ENCODE measurements at places on chromosomes 16 and 17.

DNA sequence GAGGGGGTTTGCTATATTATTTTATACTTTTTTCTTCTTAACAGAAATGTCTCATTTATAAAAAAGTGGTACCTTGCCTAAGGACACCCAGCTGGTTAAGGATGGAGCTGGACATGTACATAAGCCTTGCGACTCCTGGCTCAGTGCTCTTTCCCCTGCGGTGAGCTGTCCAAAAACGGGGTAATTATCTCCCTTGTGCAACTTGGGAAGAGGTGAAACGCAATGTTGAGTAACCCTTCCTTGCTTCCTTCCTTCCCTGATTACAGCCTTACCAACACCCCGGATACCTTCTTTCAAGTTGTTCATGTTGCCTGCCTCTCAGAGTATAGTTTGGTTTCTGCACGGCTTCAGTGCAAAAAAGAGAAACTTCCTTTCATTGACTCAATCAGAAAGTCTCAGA is 94.1 kb upstream of the XYLT1 start:
- no peak for DNase-seq

- peak; percentile 55 for DNase-seq
These were observed 47.8 kb downstream of the MARCHF10 start for GRCh38 chr17:62760059-62760944.

GRCh38 chr17:19760746-19761145 is 12.6 kb upstream of the ALDH3A1 start:
- no peak for DNase-seq

- no peak for DNase-seq
These were observed 27.1 kb downstream of the GPR142 start for GRCh38 chr17:74394275-74394950.

- no peak for DNase-seq
These were observed 776 bp downstream of the LRRC75A start for GRCh38 chr17:16491131-16491702.

DNA sequence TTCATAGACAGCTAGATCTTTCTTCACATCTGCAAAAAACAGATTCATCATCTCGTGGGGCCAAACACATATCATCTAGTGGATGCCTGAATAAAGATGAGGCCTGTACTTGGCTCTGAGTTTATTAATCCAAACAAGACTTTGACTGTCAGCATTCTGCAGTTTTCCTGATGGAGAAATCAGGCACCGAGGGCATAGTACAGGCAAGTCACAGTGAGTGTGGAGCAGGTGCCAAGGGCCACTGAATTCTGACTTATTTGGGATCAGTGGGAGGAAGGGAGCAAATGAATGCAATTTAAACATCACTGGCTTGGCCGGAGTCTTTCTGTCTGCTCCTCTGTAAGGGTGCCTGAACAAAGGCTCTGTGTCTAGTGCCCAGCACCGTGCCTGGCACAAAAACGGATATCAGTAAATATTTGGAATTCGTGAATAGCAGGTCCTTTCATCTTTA is 975 bp downstream of the CFAP20 start:
- DNase-seq, result no peak

DNA sequence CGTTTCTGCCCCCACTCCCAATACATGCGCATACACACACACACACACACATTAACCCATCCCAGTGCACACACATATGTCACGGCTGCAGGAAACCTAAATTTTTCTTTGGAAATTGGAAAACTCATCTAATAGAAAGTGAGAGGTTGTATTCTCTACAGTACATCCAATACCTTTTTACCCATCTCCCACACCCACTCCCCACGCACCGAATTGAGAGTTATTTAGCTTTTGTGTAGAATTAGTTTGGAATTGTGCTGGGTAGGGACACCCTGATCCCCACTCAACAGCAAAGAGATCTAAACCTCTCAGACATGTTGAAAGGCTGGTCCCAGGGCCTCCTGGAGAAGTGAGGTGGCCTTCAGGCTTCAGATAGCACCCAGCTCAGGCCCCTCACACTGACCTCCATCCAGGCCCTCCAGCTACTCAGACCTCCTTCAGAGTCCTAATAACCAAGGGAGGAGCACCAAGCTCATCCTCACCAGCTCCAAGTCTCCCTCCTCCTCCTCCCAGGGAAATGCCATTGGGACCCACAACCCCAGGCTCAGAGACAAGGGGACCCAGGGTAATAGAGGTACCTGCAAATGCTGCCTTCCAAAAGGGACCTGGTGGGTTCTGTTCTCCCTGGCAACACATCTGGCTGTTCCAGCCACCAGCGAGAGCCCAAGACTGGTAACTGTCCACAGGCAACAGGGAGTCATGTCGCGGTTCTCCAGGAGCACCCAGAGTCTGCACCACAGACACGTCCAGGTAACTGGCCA is 955 bp downstream of the HOXB13 start:
- no peak for DNase-seq

DNA sequence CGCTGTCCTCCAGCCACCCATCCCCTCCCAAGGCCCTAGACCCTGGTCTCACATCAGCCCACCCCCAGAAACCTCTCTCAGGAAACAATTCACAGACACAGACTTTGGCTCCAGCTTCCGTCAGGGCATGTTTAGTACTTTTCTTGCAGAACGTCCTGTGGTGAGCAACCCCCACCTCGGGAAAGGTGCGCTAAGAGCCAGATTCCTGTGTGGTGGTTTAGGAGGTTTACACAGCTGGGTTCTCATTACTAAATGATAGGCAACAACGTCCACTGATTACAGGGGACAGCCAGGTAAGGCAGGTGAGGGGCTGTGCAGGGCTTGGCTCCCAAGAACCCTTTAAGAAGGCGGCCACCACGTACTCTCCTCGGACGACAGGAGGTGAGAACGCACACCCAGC is 29.3 kb downstream of the KIFC3 start:
- DNase-seq, result no peak

DNA sequence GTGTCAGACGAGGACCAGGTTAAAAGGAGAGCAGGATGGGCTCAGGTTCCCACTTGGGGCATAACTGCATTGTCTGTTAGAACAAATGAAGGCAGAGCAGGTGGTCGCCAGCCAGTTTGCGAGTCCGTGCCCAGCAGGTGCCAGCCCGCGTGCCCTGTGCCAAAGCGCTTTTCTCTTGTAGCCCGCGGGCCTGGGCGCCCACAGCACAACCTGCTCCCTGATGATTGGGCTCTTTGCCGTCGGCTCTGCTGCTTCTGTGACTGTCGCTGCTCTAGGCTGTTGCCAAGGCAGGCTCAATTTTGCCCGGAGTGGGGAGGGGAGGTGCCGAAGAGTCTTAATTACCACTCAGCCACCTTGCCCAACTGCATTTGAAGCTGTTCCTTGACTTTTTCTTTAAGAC is 21.1 kb downstream of the KNOP1 start:
- no peak for DNase-seq

DNA sequence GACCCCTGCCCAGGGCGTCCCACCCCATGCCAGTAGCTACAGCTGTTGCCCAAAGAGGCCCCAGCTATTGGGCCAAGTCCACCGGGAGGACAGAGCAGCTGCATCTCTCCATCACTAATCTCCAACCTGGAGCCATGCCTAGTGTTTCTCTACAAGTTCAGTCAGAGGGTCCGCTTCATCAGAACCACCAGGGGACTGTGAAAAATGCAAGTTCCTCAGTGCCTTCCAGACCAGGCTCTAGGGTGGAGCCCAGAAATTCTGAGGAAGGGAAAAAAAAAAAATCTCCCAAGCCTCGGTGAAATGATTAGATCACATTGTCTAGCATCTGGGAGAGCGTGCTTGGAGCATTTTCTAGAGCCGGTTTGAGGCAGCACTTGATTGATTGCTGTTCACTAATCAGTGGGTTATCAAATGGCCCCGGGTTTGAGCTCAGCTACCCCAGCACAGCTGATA is 22.4 kb upstream of the HERPUD1 start:
- DNase-seq, result no peak

GRCh38 chr17:45410144-45411091 is 22.3 kb downstream of the ARHGAP27 start:
- no peak for DNase-seq

DNA sequence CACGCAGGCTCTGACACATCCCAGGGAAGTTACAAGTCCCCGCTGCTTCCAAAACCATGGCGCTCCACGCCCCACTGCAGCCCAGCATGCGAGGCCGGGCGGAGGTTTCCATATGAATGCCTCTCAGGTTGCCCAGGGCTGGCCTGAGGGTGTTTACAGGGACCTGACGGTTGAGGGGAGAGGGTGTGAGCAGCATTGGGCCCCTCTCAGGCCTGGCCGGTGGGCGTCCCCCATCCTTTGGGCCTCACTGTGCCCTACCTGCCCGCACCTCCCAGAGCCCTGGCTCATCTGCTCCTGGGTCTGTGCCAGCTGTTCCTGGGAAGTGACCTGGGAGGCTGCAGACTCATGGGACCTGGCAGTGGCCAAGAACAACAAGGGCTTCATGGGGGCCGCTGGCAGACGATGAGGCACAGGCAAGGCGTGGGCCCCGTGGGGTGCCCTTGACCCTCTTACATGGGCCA is 173.5 kb downstream of the C16orf95 start:
- DNase-seq, result no peak

DNA sequence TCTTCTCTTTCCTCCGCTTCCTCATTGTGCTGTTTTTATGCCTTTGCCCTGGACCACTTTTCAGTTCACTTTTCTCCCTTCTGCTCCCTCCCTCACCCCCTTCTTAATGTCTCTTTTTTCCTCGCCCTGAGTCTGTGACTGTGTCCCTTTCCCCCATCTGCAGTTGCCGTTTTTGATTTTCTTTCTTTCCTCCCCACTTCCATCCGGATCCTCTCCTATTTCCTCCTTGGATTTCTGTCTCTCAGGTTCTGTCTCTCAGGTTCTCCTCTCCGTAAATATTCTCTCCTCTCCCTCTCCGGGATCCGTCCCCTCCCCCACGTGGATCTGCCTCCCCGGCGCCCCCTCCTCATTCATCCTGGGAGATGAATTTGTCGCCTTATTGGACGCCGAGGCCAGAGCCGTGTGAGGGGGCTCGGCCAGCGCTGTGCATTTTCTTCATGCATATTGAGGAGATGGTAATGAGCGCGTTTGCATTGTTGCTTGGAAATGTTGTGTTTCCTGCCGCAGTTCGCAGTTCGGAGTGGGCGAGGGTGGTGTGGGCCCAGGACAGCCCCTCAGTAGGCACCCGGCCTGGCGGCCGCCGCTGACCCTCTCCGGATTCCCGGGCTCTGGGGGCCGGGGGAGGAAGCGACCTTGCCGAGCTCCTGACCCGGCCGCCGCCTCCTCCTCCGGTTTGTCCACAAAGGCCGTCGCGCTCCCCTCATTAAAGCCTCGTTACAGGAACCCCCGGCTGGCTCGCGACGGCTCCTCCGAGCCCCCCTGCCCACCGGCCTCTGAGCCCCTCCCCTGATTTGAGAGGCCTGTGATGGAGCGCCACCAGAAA is 4.5 kb upstream of the IRX3 start:
- DNase-seq, result no peak

- no peak for DNase-seq
These were observed 5.3 kb downstream of the DHX38 start for GRCh38 chr16:72098936-72099335.

GRCh38 chr17:38704606-38705522 is at the start of gene MLLT6:
MLLT6 (plus strand) TSS chr17:38705273; CDS start chr17:38705633, 360 bp downstream.
- peak; percentile 82 for DNase-seq

DNA sequence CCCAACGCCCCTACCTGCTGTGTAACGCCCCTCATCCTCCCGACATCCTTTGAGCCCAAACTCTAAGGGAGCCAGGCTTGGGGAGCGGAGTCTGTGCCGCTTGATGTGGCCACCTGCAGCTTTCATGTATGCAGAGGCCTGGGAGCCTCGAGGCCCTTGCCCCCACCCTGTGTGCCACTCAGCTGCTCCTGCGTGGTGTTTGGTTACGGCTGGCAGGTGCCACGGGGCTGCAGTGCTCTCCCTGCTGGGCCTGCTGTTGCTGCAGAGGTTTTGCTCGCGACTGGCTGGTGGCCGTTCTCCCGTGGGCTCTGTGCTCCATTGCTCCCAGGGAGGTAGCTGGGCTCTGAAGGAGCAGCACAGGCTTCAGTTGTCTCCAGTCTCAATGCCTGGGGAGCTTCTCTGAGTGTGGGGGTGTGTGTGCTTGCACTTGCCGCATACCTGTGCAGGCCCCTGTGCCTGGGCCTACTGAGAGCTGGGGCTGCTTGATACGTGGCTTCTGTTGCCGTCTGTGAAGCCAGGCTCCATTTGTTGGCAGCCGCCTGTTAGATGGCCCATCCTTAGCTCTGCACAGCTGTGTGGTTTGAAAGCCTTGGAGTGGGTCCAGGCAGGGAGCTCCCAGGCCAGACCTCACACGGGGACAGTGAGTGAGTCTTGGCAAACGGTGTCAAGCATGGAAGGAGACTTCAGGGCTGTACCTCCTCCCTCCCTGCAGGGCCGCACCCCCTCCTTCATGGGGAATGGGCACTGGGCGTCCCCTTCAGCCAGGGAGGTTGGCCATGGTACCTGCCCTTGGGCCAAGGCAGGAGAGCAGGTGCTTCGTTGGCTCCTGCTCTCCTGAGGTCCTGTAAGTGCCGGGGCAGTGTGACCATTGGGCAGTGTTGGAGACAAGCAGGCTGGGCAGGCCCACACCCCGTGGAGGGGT is 47.2 kb downstream of the PDPK1 start:
- DNase-seq, result no peak

GRCh38 chr17:8069587-8069860 is 18.0 kb downstream of the ALOX12B start:
- no peak for DNase-seq

DNA sequence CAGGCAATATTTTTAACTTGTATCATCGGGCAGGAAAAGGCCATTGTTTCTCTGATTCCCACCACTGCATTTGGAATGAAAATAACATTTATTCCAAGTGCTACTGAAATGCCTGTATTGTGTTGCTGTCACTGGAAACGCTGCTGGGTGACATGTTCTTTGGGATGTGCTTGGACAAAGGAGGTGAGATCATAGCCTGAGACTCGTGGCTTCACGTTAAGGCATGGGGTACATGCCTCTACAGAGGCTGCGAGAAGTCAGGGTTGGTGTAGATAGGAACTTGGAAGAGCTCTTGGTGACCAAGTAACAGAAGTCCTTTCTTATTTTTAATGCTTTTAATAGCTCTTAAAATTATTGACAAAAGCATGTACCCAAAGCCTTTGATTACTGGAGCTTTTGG is 58.8 kb upstream of the MAF start:
- DNase-seq, result no peak

GRCh38 chr17:36152639-36153120 is 23.8 kb downstream of the TBC1D3B start:
- DNase-seq, result no peak

DNA sequence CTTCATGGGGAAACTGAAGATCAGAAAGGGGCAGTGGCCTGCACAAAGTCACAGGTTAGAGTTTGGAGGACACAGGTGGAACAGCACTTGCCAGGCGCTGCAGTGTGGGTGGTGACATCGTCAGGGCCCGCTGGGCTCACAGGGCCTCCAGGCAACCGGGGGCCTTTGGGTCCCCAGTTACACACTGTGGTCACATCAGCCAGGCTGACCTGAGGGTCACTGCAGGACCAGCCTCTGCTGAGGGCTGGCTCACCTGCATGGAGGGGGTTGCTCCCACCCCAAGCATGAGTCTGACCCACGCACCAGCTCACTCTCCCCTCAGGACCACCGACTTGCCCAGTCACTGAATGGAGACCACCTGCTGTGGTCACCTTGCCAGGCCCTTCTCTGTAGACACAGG is 17.0 kb downstream of the FOXN1 start:
- no peak for DNase-seq

- no peak for DNase-seq
These were observed 106.3 kb upstream of the PMFBP1 start for GRCh38 chr16:72278301-72278700.

- no peak for DNase-seq
These were observed 3.2 kb downstream of the ZSCAN10 start for GRCh38 chr16:3095869-3096268.

All from fibroblast of skin of right biceps (primary cell).